Sigmoid colon (tissue), 7 donors: ENCODE measurements at places on chromosomes 11 and 22. TPM values are rescaled to one million over a fixed set of nuclear protein-coding genes. Genes with fewer than 3 reads are reported as not detected.
A peak's percentile ranks its signal among the peaks of the same experiment; 100 is the strongest.

- H3K27me3 ChIP-seq: no peaks in the 10 kb centered on the region
- no peak overlapping the region for H3K4me3 ChIP-seq
- H3K27ac ChIP-seq: no peak overlapping the region
- H3K36me3 ChIP-seq: peaks cover 19% of the 10 kb centered on the region
Observed at GRCh38 chr11:94184362-94184761, 55.7 kb downstream of the PANX1 start.

- H3K4me3 ChIP-seq: no peak overlapping the region
- DNase-seq: no peak
- peaks cover 8% of the 10 kb centered on the region for H3K36me3 ChIP-seq
Observed at GRCh38 chr11:134261626-134262488, 8.5 kb downstream of the ACAD8 start.

GRCh38 chr11:2306452-2306823, 4.6 kb downstream of the TSPAN32 start:
- peak overlapping the region; percentile 87 for H3K27ac ChIP-seq
- no peaks in the 10 kb centered on the region for H3K36me3 ChIP-seq
- DNase-seq: peak; percentile 97
- peak overlapping the region; percentile 23 for H3K4me3 ChIP-seq
- no peaks in the 10 kb centered on the region for H3K27me3 ChIP-seq

Gene RFPL3
- not detected for total RNA-seq

DNA sequence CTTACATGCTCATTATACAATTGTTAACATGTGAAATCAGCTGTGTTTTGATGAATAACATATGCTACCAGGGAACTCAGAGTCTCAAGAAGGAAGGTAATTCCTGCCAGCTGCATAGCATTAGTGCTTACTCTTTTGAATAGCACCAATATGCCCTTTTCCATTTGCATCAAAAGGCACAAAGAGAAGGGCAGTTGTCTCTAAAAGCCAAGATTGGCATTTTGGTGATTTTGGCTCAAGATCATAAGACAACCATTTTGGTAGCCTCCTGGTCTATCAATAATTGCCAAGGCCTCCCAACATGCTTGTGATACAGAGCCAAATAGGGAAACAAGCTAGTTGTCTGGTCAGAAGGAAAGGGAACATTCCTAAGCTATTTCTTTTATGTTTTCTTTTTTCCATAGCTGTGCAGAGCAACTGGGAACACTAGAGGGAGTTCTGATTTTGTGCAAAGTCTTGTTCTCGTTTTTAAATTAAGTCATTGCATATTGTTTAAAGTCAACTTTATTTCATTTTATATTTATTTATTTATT, 416.7 kb upstream of the CHORDC1 start:
- H3K36me3 ChIP-seq: no peaks in the 10 kb centered on the region
- no peak overlapping the region for H3K27ac ChIP-seq
- no peaks in the 10 kb centered on the region for H3K27me3 ChIP-seq
- H3K4me3 ChIP-seq: no peak overlapping the region
- DNase-seq: no peak

Gene CHST1
- total RNA-seq: 0.55 TPM

DNA sequence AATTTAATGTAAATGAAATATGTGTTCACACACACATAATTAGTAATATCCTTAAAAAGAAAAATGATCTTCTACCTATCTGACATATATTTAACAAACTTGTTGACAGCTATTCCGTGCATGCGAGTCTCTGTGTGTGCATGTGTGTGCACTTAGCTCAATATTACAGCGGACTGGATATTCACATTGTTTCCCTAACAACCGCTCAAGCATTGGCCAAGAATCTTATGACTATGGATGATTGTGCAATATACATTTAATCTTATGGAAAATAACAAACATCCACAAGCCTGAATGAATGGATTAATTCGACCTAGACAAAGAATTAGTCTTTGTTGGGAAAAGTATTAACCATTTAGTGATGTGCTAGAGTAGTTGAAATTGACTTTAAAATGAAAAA, 1078.6 kb downstream of the LRRC4C start:
- no peaks in the 10 kb centered on the region for H3K4me1 ChIP-seq
- H3K27me3 ChIP-seq: no peaks in the 10 kb centered on the region
- no peak overlapping the region for H3K4me3 ChIP-seq
